DMS79 treated with DMSO at 0.1 percent for 48 hours (cell line): ENCODE measurements at places on chromosomes 6 and 20.
A peak's percentile ranks its signal among the peaks of the same experiment; 100 is the strongest.

- no peak for DNase-seq
These were observed 9.9 kb downstream of the ANKRD66 start for GRCh38 chr6:46756469-46757213.

GRCh38 chr6:35473850-35474130 is 5.6 kb downstream of the RPL10A start:
- DNase-seq = no peak

DNA sequence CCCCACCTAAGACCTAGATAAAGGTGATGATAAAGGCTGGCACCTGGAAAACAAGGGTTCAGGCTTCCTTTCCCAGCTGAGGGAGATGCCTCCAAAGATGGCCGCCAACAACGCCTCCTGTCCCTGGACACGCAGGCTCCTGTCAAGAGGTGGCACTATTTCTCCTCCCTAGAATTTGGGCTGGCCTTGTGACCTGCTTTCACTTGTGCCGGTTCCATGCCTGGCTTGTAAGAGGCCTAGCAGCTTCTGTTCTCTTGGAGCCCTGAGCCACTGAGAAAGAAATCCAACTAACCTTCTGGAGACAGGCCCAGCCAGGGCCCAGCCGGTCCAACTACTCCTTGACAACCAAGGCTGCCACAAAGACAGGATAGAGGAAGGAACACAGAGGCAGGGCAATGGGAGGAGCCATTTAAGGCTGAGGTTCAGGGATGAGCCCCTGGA is 60.2 kb upstream of the RALY start:
- DNase-seq = no peak

- no peak for DNase-seq
These were observed 11.2 kb upstream of the ZNF76 start for GRCh38 chr6:35248300-35248699.

DNA sequence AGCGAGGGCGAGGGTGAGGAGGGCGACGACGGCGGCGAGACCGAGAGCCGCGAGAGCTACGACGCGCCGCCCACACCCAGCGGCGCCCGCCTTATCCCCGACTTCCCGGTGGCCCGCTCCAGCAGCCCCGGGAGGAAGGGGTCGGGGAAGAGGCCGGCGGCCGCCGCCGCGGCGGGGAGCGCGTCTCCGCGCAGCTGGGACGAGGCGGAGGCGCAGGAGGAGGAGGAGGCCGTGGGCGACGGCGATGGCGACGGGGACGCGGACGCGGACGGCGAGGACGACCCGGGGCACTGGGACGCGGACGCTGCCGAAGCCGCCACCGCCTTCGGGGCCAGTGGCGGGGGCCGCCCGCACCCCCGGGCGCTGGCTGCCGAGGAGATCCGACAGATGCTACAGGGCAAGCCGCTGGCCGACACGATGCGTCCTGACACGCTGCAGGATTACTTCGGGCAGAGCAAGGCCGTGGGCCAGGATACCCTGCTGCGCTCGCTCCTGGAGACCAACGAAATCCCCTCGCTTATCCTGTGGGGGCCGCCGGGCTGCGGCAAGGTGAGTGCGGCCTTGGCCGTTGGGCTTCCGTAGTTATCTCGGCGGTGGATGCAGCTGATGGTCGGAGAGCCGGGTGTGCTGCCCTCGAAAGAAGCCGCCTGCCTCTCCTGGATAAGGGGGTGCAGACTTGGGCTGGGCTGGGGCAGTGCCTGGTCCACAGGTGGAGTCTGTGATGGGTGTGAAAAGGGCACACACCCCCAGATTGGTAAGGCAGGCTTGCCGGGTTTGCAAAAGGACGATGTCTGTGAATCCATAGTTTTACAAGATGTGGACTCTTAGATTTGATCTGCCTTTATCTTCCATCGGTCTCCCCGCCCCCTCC is 938 bp downstream of the WRNIP1 start:
- no peak for DNase-seq

- no peak for DNase-seq
These were observed 168.0 kb upstream of the ID4 start for GRCh38 chr6:19669206-19669605.

- DNase-seq = no peak
These were observed 159.3 kb upstream of the ECI2 start for GRCh38 chr6:4294636-4295035.

GRCh38 chr20:59737073-59737666 is 132.8 kb downstream of the PHACTR3 start:
- DNase-seq = no peak

DNA sequence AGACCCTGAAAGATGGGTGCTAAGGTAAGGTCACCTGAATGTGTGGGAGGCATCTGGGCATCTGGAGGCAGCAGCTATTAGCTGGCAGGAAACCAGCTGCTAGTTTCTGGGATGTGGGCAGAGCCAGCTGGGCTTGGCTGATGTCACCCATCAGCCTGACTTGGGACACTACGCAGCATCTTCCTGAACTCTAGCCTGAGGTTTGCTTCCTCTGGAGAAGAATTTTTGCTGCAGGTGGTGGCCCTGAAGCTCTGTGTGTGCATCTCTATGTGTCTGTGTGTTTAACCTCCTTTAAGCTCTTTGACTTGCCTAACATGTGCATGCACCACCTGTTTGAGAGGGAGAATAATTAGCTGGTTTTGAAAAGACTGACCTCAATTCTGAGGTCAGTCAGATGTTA is 465.1 kb upstream of the CHD6 start:
- no peak for DNase-seq

DNA sequence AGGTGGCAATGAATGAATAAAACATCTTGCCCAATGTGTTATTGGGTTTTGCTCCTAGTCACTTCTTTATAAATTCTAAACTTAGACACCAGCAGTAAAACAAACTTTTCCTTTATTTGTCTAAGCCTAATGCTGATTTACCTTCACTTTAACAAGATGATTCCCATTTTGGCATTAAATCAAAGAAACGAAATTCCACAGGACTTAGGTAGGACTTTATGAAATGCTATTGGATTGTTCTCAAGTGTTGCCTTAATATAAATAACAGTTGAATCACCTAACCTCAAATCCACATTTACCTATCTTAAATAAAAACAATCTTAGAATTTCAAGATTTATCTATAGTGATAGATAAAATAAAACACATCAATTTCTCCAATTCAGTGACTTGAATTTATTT is 831.8 kb downstream of the EPHA7 start:
- no peak for DNase-seq

- DNase-seq = peak; percentile 94
These were observed 25.5 kb downstream of the BANF2 start for GRCh38 chr20:17725094-17725835.

DNA sequence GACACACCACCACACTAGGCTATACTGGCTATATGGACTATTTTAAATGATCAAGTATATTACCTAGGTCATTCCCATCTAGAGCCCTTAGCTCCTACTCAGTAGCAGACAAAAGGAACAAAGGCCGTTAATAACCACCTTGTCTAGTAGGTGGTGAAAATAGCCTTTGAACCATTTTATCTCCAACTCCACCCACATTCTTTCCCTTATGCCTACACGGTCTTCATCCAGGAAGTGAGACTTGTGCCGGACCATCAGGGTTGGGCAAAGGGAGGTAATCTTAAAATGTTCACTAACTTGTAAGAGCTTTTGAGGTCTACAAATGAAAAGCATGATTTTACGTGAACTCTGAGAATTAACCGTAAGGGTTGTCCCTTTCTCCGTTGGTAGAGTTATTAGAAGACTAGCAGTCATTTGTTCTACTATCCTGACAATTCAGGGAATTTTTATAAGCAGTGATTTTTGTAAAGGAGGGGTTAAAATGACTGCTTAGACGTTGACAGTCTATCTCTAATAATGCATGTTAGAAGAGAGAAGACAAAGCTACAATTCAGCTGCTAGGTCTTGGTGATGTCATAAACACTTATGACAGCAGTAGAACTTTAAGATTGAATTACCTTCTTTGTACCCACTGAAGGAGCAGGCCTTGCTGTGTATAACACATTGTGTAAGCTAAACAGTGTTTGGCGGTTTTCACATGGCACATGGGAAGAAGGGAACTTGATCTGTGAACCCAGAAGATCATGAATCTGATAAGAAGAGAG is 371.8 kb upstream of the JAG1 start:
- no peak for DNase-seq

- no peak for DNase-seq
These were observed 2.8 kb upstream of the ZNF512B start for GRCh38 chr20:63972312-63973159.

DNA sequence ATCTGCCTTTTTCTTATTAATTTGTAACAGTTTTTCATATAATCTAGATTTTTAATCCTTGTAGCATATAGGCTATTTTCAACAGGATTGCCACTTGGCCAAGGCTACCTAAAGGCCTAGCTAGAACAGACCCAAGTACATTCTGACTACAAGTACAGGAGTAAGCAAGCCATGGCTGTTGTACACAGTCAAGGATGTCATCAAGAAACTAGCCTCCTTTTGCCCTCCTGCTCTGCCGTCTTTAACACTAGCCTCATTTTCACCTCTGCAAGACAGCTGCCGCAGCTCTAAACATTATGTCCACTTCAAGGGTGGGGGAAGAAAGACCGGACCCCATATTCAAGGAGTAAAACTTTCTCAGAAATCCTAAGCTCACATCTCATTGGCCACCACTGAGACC is 45.1 kb downstream of the EPB41L2 start:
- no peak for DNase-seq

DNA sequence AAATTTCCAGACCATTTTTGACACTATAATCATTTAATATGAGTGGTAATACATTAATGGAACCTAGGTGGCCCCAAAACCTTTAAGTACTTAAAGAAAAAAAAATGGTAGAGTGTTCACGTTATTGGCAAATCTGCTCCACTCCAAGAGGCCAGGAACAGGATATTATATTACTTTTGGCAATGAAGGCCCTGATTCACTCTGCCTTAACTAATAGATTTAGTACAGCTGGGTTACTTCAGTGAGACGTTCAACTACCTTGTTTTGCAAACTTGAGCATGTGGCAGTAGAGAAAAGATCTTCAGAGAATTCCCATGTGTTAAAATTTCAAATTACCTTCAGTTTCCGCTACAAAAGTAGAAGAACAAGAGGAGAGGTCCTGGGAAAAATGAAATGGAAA is 12.8 kb downstream of the ADNP start:
- DNase-seq = no peak

DNA sequence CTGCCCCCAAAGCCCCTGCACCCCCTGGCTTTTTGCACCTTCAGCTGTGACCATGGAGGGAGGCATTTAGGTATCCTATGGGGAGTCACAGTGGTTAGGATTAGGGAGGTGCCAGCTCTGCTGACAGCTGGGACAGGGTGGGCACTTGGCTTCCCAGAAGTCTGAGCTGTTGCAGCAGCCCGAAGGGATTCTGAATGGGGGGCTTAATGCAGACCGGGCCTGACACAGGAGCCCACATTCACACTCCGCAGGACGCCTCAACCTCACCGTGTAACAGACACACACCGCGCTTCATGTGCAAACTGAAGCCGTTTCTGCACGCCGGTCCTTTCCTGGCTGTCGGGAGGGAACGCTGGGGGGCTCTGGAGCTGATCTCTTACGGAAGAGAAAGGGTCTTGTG is 1.9 kb downstream of the EBF4 start:
- DNase-seq = no peak

DNA sequence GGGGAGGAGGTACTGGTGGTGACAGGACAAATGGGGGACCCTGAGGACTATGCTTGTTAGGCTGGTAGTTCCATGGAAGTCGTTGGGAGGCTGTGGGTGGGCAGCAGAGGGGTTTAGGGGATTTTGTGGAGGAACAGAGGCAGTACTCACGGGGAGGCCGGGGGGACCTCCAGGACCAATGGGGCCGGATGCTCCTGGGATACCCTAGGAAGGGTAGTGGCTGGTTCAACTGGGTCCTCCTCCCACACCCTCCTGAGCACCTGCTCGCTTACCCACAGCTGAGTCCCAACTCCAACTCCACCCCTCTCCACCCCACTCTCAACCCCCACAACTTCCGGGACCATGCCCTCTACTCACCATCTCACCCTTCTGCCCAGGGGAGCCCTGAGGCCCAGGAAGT is 25.9 kb downstream of the COL11A2 start:
- no peak for DNase-seq

DNA sequence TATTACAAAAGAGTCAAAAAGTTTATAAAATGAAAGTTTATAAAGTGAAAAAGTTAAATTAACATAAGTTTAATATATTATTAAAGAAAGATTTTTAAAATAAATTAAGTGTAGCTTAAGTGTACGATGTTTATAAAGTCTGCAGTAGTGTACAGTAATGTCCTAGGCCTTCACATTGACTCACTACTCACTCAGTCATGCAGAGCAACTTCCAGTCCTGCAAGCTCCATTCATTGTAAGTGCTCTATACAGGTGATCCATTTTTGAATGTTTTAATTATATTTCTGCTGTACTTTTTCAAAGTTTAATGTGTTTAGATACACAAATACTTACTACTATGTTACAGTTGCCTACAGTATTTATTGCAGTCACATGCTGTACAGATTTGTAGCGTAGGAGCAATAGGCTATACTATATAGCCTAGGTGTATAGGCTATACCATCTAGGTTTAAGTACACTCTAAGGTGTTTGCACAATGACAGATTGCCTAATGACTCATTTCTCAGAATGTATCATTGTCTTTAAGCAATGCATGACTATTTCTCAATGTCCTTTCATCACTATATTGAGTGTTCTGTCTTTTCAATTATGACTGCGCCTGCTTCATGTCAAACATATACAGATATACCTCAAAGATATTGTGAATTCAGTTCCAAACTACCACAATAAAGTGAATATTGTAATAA is 1110.3 kb upstream of the MAP3K7 start:
- no peak for DNase-seq

GRCh38 chr6:22467645-22468044 is 101.7 kb upstream of the HDGFL1 start:
- DNase-seq = no peak

- DNase-seq = no peak
These were observed 580.4 kb upstream of the PTCHD4 start for GRCh38 chr6:48691420-48691819.

- no peak for DNase-seq
These were observed 248.2 kb downstream of the QKI start for GRCh38 chr6:163662604-163663225.

DNA sequence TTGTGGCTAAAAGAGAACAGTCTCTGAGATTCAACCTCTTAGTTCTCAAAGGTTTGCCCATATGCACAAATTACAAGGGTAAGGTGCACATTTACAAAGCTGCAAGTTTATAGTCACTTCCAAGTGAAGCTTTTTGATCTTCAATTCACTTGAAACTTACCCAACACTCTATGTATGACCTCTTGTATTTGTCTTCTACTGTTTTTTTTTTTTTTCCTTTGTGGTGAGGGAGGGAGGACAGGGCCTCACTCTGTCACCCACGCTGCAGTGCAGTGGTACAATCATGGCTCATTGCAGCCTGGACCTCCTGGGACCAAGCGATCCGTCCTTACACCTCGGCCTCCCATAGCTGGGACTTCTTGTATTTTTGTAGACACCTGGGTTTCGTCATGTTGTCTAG is 4.5 kb upstream of the FOXO3 start:
- DNase-seq = no peak
